ENCODE measurements at places on chromosomes 5 and 9.

DNA sequence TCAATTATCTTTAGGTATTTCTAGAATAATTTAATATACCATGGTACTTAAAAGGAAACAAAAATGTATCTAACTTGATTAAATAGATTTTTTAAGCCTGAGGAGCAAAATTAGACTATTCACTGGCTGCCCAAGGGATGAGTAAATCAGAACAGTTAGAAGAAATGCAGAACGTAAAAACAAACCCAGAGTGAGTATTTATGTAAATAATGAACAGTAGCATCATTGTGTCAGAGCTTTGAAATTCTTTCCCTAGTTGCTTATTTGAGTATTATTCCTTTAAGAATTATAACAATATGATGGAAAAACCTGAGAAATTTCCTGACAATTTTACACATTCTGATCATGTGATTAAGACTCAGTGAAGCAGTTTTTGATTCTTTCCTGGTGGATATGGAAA is 200.9 kb downstream of the GDNF start:
- no peak for DNase-seq

DNA sequence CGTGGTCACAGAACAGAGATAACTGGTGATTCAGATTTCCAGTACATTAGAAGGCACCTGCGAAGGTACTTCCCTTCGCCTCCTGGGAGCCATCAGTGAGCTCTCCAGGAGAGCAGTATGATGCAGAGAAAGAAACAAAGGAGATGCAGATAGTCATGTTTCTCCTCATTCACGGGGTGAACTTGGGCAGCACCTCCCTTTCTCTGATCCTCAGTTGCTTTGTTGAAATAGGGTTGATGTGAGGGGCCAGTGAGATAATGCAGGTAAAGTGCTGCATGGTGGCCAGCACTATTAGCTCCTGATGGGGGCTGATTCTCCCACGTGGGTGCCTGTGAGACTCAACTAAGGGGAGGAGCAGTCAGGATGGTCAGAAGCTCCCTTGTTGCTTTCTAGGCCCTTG is 46.6 kb upstream of the ZNF169 start:
- DNase-seq = no peak

- DNase-seq = no peak
These were observed 46.2 kb upstream of the RUFY1 start for GRCh38 chr5:179504191-179504590.

DNA sequence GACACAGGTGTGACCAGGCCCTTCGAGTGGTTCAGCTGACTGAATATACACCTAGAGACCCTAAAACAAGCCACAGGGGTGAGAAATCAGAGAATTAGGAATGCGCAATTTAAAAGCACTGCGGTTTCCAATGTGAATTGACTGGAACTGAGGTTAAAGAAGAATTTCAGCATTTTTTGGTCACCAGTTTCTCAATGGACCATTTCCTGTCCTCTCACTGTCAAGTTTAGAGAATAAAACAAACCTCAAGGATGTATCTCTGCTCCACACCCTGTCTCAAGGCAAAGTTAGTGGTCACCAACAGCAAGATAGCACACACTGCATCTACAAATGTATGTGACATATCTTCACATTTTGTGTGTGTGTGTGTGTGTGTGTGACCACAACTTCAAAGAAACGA is 143.8 kb upstream of the MAP3K1 start:
- no peak for DNase-seq

DNA sequence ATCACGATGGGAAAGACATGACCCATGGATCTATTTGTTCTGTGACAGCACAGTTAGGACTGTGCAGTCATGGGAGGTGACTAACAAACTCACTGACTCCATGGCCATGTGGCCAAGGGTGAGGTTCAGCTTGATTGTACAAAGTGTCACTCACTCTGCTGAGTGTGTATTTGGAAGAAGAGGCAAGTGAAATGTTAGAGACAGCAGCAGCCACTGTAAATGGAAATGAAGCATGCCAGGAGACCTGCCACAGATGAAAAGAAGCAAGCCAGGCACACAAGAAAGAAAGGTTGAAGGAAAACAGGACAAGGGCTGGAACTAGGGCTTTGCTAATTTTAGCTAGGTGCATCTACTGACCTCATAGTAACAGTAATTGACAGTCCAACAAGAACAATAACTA is 42.7 kb upstream of the PALM2AKAP2 start:
- DNase-seq = no peak
